Stimulated activated CD8-positive, alpha-beta memory T cell treated with anti-CD3 and anti-CD28 coated beads, Interleukin-15, amount 100 ng/mL, for 4 hours (primary cell): ENCODE measurements at places on chromosomes 12 and 14.

- no peak for DNase-seq
These were observed 78.9 kb downstream of the FOXN4 start for GRCh38 chr12:109230193-109230592.

- DNase-seq, result no peak
These were observed 184.3 kb upstream of the USP15 start for GRCh38 chr12:62075870-62076269.

DNA sequence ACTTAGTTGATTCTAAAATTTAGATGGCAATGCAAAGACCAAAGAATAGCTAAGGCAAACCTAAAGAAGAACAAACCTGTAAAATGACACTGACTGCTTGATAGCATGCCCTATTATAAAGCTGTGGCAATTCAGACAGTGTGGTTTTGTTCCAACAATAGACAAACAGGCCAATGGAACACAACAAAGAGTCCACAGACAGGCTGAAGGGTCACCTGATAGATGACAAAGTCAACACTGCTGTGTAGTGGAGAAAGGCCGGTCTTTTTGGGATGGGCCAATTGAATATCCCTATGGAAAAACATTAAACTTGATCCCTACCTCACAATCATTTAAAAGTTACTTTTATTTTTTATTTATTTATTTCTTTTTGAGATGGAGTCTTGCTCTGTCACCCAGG lies 33.8 kb upstream of the SLC25A3 start:
- DNase-seq, result no peak

DNA sequence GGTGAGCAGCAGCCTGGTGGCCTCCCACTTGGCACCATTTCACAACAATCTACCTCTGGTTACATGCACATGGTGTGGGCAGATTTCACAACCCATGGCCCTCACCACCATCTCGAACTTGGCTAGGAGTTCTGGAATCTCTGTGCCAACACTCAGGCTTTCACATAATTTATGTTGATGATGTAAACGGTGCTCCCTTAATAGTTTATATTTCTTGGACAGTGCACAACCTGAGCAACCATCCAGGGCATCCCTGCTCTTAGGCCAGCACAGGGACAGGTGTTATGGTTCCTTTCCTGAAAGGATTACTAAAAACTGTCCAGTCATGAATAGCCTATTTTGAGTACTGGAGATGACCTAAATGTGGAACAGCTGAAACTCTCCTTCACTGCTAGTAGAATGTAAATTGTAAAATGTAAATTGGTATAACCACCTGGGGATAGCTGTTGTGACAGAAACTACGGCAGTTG lies 28.6 kb downstream of the ABCB9 start:
- DNase-seq, result no peak

DNA sequence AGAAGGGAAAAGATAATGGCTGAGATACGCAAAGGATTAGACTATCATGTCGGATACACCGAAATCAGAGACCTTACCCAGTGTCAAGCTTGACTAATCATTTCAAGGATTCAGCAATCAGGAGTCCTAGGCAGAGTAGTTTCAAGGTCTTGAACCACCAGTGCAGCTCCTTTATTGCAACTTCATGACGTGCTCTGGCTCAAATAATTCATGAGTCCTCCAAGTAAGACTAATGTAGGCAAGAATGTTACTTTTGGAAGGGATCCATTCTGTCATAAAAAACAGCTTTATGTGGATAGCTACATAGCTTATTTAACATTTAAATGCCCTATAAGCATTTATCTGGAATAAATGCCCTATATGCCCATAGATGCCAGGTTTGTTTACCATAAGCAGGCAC lies 123.2 kb downstream of the LMO3 start:
- DNase-seq, result no peak

DNA sequence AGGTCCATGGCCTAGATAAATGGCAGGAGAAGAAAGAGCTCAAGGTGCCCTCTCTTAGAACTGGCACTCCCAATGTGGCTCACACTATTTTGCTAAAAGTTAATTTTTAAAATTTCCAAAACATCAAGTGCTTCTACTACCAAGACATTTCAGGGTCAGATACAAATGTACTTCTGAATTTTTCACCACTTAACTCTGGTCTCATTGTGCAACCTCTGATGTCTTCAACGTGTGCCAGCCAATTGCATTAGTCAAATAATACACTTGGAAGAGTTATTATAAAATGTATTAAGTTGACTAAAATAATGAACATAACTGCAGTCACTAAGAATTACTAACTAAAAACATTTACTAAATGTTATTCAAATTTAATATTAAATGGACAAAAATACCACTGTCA lies 41.3 kb downstream of the SLC25A47 start:
- DNase-seq, result no peak

DNA sequence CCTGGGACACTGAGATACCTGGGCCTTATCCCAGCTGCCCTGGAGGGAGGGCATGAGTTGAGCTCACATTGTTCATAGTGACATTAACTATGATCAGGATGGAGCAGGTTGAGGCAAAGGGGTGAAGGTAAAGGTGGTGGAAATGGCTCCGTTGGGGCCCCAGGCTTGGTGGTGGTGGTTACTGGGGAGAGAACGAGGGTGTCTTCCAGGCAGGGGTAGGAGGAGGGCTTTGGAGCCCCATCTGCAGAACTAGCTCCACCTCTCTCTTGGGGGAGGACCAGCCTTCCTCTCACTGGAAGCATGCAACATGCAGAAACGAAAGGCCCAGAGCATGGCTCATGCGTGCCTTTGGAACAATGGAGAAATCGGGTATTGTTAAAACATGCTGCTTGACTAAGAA lies 217.0 kb downstream of the SLC41A2 start:
- DNase-seq, result no peak

GRCh38 chr14:89267656-89268055 lies 149.4 kb downstream of the FOXN3 start:
- no peak for DNase-seq

DNA sequence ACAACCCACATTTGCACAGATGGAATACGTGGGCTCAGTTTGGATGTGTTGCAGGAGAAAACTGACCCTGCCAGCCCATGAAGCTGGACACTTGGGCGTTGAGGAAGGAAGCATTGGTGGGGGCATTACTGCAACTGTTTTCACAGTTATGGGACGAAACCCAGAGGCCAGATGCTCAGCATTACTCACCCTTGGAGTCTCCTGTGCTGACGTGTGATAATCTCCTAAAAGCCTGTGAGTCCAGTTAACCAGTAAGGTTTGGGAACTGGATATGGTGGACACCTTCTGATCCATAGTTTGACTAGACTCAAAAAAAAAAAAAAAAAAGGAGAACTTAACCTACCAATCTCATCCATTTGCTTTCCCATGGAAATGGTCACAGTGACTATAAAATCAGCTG lies 52.8 kb upstream of the EGLN3 start:
- DNase-seq, result no peak

- DNase-seq, result no peak
These were observed 1439.1 kb upstream of the FLRT2 start for GRCh38 chr14:84090837-84091236.

DNA sequence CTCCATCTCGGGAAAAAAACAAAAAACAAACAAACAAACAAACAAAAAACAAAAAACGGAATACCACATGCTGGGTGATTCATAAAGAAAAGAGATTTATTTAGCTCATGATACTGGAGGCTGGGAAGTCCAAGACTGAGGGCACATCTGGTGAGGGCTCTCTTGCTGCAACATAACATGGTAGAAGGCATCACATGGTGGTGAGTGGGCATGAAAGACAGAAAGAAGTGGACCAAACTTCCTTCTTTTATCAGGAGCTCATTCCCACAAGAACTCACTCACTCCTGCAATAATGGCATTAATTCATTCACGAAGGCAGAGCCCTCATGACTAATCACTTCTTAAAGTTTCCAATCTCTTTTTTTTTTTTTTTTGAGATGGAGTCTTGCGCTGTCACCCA lies 8.0 kb upstream of the LGMN start:
- DNase-seq, result no peak

DNA sequence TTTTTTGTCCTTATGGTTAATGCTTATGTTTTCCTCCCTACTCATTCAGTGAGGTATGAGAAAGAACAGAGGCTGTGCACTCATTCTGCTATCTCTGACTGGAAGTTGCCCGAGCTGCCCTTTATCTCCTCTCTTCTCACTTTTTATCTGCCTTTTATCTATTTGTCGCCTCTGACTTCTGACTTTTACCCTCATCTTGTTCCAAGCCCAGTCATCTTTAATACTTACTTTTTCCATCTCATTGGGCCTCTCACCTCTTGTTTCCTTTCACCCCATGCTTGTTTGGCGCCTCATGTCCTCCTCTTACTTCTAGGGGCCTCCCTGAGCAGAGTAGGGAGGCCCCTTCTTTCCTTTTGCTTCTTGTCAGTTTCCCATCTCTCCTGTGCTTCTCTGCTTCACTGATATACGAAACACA lies 50.7 kb downstream of the DIP2B start:
- no peak for DNase-seq

DNA sequence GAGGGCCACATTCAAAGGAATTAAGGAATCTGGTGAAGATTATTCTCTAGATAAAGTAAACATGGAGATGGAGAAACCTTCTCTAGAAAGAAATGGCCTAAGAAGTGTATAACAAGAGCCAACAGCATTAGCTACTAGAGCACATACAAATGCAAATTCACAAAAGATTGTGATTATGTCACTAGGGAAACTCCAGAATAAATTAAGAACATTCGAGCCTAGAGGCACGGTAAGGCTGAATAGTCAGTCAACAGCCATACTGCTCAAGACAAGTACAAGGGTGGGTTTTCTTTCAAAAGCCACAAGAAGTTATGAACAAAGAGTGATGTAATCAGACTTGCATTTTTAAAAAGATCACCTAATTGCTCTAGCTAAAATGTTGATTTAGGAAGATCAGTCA lies 25.4 kb downstream of the PPP4R3A start:
- DNase-seq, result no peak
